ENCODE measurements at places on chromosomes 3 and 15.
A peak's percentile ranks its signal among the peaks of the same experiment; 100 is the strongest.

GRCh38 chr3:160641665-160642309, 35.2 kb upstream of the ARL14 start:
- peak; percentile 32 for DNase-seq

DNA sequence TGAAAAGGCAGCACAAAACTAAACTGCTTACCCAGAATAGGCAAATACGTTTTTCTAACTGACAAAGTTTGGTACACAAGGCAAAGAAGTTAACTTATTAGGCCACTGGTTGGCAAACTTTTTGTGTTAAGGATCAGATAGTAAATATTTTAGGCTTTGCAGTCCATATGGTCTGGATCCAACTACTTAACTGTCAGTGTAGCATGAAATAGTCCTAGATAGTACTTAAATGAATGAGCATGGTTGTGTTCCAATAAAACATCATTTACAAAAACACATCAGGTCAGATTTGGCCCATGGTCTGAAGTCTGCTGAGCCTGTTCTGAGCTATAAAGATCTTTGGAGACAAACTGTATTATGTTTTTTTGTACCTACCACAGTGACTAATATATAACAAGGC, 136.9 kb downstream of the PCCB start:
- DNase-seq = no peak

DNA sequence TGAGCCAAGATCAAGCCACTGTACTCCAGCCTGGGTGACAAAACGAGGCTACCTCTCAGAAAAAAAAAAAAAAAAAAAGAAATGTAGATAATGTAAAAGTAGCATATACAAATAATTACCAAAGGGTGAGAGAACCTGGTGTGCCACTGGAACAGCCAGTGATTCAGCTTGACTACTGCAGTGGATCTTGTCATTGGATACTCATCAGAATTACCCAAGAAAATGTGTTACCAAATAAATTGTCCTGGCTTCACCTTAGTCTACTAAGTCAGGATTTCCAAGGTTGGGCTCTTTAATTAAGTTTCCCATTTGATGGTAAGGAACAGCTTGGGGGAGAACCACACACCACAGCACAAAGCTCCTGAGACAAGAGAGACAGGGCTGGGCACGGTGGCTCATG, 1.5 kb downstream of the NICN1 start:
- DNase-seq = peak; percentile 31

- peak; percentile 91 for DNase-seq
Observed at GRCh38 chr3:17175187-17175807, 290.5 kb downstream of the PLCL2 start.

- no peak for DNase-seq
Observed at GRCh38 chr3:32972482-32973146, 21.2 kb downstream of the CCR4 start.

- DNase-seq = no peak
Observed at GRCh38 chr3:141285570-141285969, 53.9 kb downstream of the PXYLP1 start.

DNA sequence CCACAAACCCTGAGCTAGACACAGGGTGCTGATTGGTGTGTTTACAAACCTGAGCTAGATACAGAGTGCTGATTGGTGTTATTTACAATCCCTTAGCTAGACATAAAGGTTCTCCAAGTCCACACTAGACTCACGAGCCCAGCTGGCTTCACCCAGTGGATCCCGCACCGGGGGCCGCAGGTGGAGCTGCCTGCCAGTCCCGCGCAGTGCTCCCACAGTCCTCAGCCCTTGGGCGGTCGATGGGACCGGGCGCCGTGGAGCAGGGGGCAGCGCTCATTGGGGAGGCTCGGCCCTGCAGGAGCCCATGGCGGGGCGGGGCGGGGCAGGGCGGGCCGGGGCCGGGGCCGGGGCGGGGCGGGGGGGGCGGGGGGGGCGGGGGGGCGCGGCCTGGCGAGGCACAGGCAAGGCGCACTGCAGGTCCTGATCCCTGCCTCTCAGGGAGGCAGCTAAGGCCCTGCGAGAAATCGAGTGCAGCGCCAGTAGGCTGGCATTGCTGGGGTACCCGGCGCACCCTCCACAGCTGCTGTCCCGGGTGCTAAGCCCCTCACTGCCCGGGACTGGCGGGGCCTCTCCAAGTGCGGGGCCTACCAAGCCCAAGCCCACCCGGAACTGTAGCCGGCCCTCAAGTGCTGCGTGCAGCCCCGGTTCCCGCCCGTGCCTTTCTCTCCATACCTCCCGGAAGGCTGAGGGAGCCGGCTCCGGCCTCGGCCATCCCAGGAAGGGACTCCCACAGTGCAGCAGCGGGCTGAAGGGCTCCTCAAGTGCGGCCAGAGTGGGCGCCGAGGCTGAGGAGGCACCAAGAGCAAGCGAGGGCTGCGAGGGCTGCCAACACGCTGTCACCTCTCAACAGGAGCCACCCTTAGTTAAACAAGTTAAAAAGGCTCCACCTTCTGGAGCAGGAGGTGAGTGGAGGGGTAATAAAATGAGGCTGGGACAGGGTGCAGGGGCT, 9.8 kb upstream of the TMEM40 start:
- no peak for DNase-seq

- DNase-seq = no peak
Observed at GRCh38 chr15:27870320-27870719, 228.8 kb downstream of the OCA2 start.

- DNase-seq = no peak
Observed at GRCh38 chr3:48413611-48414010, 16.3 kb downstream of the PLXNB1 start.

DNA sequence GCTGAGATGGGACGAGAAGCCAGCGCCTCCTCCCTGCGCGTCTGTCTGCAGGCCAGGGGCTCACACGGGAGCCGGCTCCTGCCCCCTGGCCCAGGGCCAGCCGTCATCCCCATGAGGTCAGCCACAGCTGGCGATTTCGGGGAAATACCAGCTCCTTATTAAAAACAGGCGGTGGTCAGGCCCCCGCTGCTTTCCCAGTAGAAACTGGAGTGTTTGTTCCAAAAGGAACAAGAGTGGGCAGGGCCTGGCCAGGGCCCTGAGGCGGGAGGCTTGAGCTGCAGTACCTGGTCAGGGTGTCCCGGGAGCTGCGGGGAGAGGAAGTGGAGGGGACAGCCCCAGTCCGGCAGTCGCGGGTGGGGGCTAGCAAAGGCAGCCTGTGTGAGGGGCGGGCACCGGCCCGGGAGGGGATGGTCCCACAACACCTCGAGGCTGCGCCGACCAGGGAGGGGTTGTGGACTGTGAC, 17.8 kb downstream of the MYL3 start:
- DNase-seq = peak; percentile 37

- no peak for DNase-seq
Observed at GRCh38 chr15:101551696-101552591, 62.4 kb upstream of the PCSK6 start.

- no peak for DNase-seq
Observed at GRCh38 chr3:112048911-112049310, 14.4 kb downstream of the TMPRSS7 start.

DNA sequence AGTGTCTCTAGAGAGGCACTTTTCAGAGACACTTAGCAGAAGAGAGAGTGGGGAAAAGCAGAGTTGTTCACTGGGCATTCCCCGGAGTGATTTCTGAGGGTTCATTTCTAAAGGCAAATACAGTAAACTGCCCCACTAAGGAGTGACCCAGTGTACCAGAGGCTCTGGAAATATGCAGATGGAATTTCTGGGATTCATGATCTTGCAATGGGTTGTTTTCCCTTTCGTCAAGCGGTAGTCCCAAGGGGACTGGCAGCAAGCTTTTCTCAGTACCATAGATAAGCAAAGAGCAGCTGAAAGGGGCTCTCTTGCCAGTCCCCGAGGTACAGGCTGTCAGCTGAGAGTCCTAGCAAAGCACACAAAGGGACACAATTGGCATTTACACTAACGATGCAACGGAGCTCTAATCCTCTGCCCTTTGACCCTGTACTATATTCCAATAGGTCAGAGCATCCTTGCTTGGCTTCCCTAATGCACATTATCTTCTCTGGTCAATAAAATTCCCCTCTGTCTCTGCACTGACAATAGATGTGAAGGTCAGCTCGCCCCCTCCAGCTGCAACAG, 155.6 kb downstream of the SEMA6D start:
- DNase-seq = no peak

DNA sequence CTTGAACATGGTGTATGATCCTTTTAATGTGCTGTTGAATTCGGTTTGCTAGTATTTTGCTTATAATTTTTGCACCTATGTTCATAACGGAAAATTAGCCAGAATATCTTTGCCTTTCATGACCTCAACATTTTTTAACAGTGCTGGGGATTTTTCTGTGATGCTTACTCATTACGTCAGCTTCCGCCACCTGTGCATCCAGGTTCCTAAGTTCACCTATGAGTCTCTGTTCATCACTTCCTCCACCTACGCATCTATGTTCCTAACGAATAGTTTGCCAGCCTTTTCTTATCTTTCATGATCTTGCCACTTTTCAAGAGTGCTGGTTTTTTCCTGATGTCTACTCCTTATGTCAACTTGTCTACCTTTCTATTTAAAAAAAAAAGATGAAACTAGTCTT, 16.5 kb downstream of the AADACL2 start:
- DNase-seq = no peak

DNA sequence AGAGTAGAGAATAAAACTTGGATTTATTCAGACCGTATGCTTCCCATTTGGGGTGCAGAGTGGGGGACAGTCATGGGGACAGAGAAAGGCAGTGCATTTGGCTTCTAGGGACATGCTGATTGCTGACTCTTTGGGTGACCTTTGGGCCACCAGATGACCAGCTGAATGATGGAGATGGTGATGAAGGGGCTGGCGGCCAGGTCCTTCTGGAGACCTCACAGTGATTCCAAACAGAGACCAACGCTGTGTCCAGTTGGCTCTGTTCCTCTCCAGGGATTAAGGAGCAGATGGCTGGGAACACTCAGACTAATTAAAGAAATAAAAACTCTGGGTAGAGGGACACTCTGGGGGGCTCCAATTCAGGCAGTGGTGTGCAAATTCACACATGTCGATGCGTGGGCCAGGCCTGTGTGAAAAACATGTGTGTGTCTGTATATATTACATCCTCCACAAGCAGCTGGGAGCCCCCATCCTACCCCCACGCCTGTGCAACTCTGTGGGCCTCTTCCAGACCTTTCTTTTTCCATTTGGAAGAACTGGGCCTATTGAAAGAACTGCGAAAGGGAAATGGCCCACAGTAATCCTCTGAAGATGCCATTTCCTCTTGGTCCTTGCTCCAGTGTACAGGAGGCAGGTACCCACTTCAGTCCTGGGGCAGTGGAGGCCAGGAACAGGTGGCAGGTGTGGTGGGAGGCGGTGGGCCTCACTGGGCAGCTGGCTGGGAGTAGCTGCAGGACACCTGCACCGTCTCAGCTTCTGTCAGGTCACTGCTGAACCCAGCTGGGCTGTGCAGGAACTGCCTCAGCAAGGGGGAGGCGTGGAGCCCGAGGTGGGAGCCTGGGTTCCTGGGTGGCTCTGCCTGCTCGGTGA, 8.9 kb downstream of the XIRP1 start:
- DNase-seq = no peak
